ENCODE measurements at places on chromosomes 2 and 18.

GRCh38 chr2:127194447-127194846 is 25.7 kb downstream of the CYP27C1 start:
- DNase-seq, result no peak

GRCh38 chr2:212228743-212229171 is 309.8 kb downstream of the ERBB4 start:
- DNase-seq, result no peak

DNA sequence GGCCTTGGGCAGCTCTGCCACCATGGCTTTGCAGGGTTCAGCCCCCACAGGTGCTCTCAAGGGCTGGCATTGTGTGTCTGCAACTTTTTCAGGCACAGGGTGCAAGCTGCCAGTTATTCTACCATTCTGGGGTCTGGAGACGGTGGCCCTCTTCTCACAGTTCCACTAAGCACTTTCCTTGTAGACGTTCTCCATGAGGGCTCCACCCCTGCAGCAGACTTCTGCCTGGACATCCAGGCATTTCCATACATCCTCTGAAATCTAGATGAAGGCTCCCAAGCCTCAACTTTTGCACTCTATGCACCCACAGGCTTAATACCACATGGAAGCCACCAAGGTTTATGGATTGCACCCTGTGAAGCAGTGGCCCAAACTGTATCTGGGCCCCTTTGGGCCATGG is 91.0 kb upstream of the RND3 start:
- no peak for DNase-seq

DNA sequence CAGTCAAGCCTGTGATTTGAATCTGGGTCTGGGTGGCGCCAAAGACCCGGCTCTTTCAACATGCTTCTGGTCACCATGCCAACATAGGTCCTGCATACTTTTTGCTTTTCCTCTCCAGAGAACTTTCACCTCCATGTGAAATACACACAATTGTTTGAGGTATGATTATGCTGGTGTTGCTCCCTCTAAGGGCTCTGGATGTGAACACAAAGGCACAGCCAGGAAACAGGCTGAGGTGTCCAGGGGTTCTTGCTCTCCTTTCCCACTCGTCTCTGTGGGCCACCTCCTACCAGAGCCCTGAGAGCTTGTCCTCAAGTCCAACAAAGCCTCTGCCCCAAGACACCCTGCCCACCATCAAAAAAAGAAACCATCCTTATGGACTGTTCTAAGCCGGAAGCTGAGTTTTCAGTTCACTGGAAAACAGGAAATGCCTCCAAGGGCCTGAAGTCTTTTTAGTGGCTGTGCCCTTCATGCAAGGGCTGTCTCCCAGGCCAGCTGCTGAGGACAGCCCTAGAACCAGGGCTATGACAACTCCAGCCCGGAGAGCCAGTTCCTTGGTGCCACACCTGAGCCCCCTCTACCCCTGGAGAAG is 100.2 kb upstream of the EPAS1 start:
- DNase-seq, result no peak

- no peak for DNase-seq
These were observed 14.0 kb upstream of the ST6GAL2 start for GRCh38 chr2:106899786-106900530.

- DNase-seq, result no peak
These were observed 18.4 kb downstream of the KIAA2012 start for GRCh38 chr2:202091476-202091875.

- DNase-seq, result no peak
These were observed 41.9 kb upstream of the SCN9A start for GRCh38 chr2:166417669-166418068.

- no peak for DNase-seq
These were observed 52.2 kb downstream of the COLEC12 start for GRCh38 chr18:448116-448790.

GRCh38 chr2:71995067-71995665 is 152.5 kb downstream of the CYP26B1 start:
- no peak for DNase-seq

Data from GM12891 (cell line).